ENCODE measurements at places on chromosomes 5 and 9. TPM values are rescaled to one million over a fixed set of nuclear protein-coding genes. Genes with fewer than 3 reads are reported as not detected.
A peak's percentile ranks its signal among the peaks of the same experiment; 100 is the strongest.

The GTF3C4 gene
- 24.1 TPM for total RNA-seq

GRCh38 chr9:16098306-16098705 is 545.5 kb downstream of the CCDC171 start:
- no peak overlapping the region for H3K27ac ChIP-seq
- H3K4me1 ChIP-seq, result no peaks in the 10 kb centered on the region
- no peaks in the 10 kb centered on the region for H3K36me3 ChIP-seq
- DNase-seq, result no peak

GRCh38 chr9:121735065-121735792 is 83.8 kb downstream of the DAB2IP start:
- peaks cover 36% of the 10 kb centered on the region for H3K4me1 ChIP-seq
- no peaks in the 10 kb centered on the region for H3K36me3 ChIP-seq
- H3K4me3 ChIP-seq, result no peak overlapping the region
- peak overlapping the region; percentile 9 for H3K27ac ChIP-seq

The PCDHB6 gene
- total RNA-seq, result not detected

The PCDHGB6 gene
- total RNA-seq, result 2.5 TPM

GRCh38 chr9:115672477-115673316 is 480.9 kb upstream of the PAPPA start:
- H3K27ac ChIP-seq, result peak overlapping the region; percentile 86
- DNase-seq, result no peak
- H3K4me1 ChIP-seq, result no peaks in the 10 kb centered on the region
- no peak overlapping the region for H3K4me3 ChIP-seq

- H3K4me1 ChIP-seq, result peaks cover 17% of the 10 kb centered on the region
- no peaks in the 10 kb centered on the region for H3K36me3 ChIP-seq
- H3K4me3 ChIP-seq, result no peak overlapping the region
- H3K27me3 ChIP-seq, result no peaks in the 10 kb centered on the region
These were observed 224.3 kb downstream of the AOPEP start for GRCh38 chr9:94950579-94951323.

- no peaks in the 10 kb centered on the region for H3K36me3 ChIP-seq
- H3K27ac ChIP-seq, result no peak overlapping the region
- DNase-seq, result no peak
- no peaks in the 10 kb centered on the region for H3K4me1 ChIP-seq
These were observed 13.4 kb upstream of the SLC2A6 start for GRCh38 chr9:133492061-133493021.

GRCh38 chr9:83220730-83221129 is 157.8 kb upstream of the RASEF start:
- H3K4me1 ChIP-seq, result 0 out of 2 replicates have a peak, but pooled peaks cover 9% of the 10 kb centered on the region
- no peak for DNase-seq
- H3K27me3 ChIP-seq, result no peaks in the 10 kb centered on the region
- H3K27ac ChIP-seq, result no peak overlapping the region

The PCDHAC1 gene
- total RNA-seq, result not detected

GRCh38 chr5:133652951-133653759 is 40.8 kb upstream of the FSTL4 start:
- no peak overlapping the region for H3K27ac ChIP-seq
- DNase-seq, result no peak
- H3K4me1 ChIP-seq, result no peaks in the 10 kb centered on the region

GRCh38 chr5:124665035-124665434 is 81.4 kb downstream of the ZNF608 start:
- H3K27ac ChIP-seq, result no peak overlapping the region
- no peaks in the 10 kb centered on the region for H3K36me3 ChIP-seq
- no peak for DNase-seq
- H3K27me3 ChIP-seq, result no peaks in the 10 kb centered on the region

DNA sequence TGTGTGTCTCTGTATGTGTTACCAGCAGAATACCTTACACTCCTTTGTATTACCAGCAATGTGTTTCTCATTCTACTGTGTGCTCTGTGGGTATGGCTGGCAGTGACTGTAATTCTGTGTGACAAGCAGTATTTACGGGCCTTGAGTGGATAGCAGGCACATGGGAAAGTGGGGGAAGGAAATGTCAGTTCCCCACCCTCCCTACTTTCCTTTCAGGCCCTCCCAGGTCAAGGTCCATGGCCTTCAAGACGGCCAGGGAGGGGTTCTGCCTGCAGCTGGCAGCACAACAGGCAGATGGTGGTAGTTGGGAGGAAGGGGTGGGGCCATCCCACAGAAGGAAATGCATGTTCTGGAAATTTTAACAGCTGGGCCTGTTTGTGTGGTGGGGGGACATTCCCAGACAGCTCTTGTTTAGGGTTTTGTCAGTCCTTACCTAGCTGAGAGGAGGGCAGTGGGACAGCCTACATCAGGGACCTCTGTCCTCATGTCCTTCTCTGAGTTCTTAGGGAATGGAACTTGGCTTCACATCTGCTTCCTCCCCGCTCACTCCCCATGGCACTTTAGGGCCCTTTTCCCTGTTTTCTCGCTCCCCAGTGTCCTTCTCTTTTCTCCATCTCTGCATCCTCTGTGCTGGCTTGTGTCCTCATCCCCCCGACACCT is 14.6 kb upstream of the TNIP1 start:
- H3K27ac ChIP-seq, result peak overlapping the region; percentile 66
- H3K4me3 ChIP-seq, result no peak overlapping the region
- peak; percentile 56 for DNase-seq
- H3K27me3 ChIP-seq, result no peaks in the 10 kb centered on the region
- no peaks in the 10 kb centered on the region for H3K36me3 ChIP-seq

The FAM163B gene
- total RNA-seq, result not detected

DNA sequence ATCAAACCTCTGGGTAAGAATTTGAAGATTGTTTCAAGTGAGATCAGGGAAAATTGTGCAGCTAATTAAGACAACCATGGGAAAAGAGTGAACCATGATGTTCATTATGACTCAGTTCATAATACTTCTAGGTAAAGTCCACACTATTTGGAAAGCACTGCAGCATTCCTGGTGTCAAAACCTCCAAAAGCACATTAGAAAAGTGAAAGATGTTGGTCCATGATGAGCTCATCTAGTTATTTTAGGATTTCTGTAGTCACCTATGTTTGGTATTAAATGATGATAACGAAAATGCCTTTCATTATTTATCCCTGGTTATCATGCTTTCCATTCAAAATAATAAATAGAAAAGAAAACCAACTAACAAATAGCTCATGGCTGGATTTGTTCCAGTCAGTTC is 49.1 kb downstream of the PTCD2 start:
- H3K27ac ChIP-seq, result no peak overlapping the region
- H3K4me3 ChIP-seq, result no peak overlapping the region
- H3K27me3 ChIP-seq, result no peaks in the 10 kb centered on the region
- peaks cover 12% of the 10 kb centered on the region for H3K4me1 ChIP-seq

- no peak for DNase-seq
- H3K27ac ChIP-seq, result no peak overlapping the region
- H3K27me3 ChIP-seq, result no peaks in the 10 kb centered on the region
- no peak overlapping the region for H3K4me3 ChIP-seq
- no peaks in the 10 kb centered on the region for H3K36me3 ChIP-seq
- no peaks in the 10 kb centered on the region for H3K4me1 ChIP-seq
These were observed 42.0 kb upstream of the TIMD4 start for GRCh38 chr5:157004893-157005551.

GRCh38 chr5:36045895-36046294 is 20.8 kb downstream of the UGT3A2 start:
- DNase-seq, result no peak
- no peaks in the 10 kb centered on the region for H3K27me3 ChIP-seq
- no peak overlapping the region for H3K27ac ChIP-seq
- H3K4me3 ChIP-seq, result no peak overlapping the region
- H3K36me3 ChIP-seq, result no peaks in the 10 kb centered on the region

GRCh38 chr9:137031904-137032640 is at the start of gene FUT7:
Gene FUT7, minus strand, starts transcription at chr9:137032088. Its CDS starts 97 bp downstream, at chr9:137031991.
- no peak within 1 kb of the TSS for H3K27ac ChIP-seq
- H3K4me3 ChIP-seq, result no peak within 1 kb of the TSS
- no peak for DNase-seq
- H3K4me1 ChIP-seq, result peaks cover 20% of the 10 kb centered on the region

GRCh38 chr5:140631831-140632365 is 1.1 kb downstream of the CD14 start:
- peak; percentile 55 for DNase-seq
- H3K36me3 ChIP-seq, result no peaks in the 10 kb centered on the region
- H3K4me3 ChIP-seq, result peak overlapping the region; percentile 49
- no peaks in the 10 kb centered on the region for H3K27me3 ChIP-seq
- H3K27ac ChIP-seq, result peak overlapping the region; percentile 79

The ZNF354C gene
- total RNA-seq, result not detected

DNA sequence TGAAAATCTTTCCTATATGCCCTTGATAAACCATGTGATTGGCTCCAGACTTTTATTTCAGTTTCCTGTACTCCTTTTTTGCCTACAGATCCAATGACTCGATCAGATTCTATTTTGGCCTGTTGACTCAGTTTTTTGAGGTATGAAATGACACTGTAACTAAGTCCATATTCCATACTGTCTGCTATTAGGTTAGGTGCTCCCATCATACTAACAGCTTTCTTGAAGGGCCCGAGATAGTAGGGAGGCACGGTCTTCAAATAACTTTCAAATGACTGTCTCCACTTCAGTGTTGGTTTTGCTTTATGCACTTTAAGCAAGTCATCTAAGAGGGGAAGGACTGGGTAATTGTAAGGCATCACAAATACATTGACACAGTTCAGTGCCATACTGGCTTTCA is 295.4 kb upstream of the DAB2 start:
- no peaks in the 10 kb centered on the region for H3K36me3 ChIP-seq
- H3K27me3 ChIP-seq, result no peaks in the 10 kb centered on the region
- DNase-seq, result no peak
- no peak overlapping the region for H3K27ac ChIP-seq
- no peak overlapping the region for H3K4me3 ChIP-seq

- no peak overlapping the region for H3K4me3 ChIP-seq
- no peaks in the 10 kb centered on the region for H3K36me3 ChIP-seq
- no peaks in the 10 kb centered on the region for H3K27me3 ChIP-seq
- peaks cover 17% of the 10 kb centered on the region for H3K4me1 ChIP-seq
- H3K27ac ChIP-seq, result no peak overlapping the region
These were observed 159.2 kb upstream of the RAI14 start for GRCh38 chr5:34496701-34497469.

- H3K27ac ChIP-seq, result no peak overlapping the region
- no peaks in the 10 kb centered on the region for H3K36me3 ChIP-seq
- H3K27me3 ChIP-seq, result no peaks in the 10 kb centered on the region
- H3K4me3 ChIP-seq, result no peak overlapping the region
- DNase-seq, result no peak
- H3K4me1 ChIP-seq, result no peaks in the 10 kb centered on the region
These were observed 65.3 kb upstream of the ADAMTS2 start for GRCh38 chr5:179410291-179411160.

DNA sequence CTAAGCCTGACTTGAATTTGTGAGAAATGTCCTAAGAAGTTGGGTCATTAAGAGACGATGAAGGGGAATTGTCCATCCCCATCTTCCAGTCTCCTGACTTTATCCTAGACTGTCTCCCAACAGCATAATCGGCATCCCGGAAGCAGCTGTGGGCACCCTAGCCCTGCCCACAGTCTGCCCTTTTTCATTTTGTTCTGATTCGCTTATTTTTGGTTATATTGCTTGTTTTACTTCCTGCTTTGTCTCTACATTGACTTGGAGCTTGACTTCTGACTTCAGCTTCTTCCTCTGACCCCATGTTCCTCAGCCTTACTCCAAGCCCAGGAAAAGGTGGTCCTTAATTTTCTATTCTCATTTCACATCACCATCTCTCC is 41.8 kb downstream of the UGCG start:
- H3K27ac ChIP-seq, result peak overlapping the region; percentile 4
- H3K36me3 ChIP-seq, result no peaks in the 10 kb centered on the region
- no peaks in the 10 kb centered on the region for H3K27me3 ChIP-seq
- no peaks in the 10 kb centered on the region for H3K4me1 ChIP-seq
- no peak overlapping the region for H3K4me3 ChIP-seq

Data from Caco-2 (cell line).